ENCODE measurements at places on chromosomes 7 and 10. TPM values are rescaled to one million over a fixed set of nuclear protein-coding genes. Genes with fewer than 3 reads are reported as not detected.

IKZF1 gene
- polyA plus RNA-seq = 0.24 TPM

CPEB3 gene
- polyA plus RNA-seq = 20.0 TPM

LRRC4 gene
- polyA plus RNA-seq = 15.8 TPM

SLC16A12 gene
- not detected for polyA plus RNA-seq

NUDT13 gene
- 1.8 TPM for polyA plus RNA-seq

ARHGAP22 gene
- 0.15 TPM for polyA plus RNA-seq

ABCC2 gene
- 2.0 TPM for polyA plus RNA-seq

SUN3 gene
- not detected for polyA plus RNA-seq

CALML3 gene
- not detected for polyA plus RNA-seq

C7orf33 gene
- not detected for polyA plus RNA-seq

VWDE gene
- 0.48 TPM for polyA plus RNA-seq

PON1 gene
- polyA plus RNA-seq = not detected

ARPC1A gene
- polyA plus RNA-seq = 137 TPM

TMEM213 gene
- polyA plus RNA-seq = not detected

RGR gene
- polyA plus RNA-seq = not detected

UNC5B gene
- 2.0 TPM for polyA plus RNA-seq

PRR15 gene
- not detected for polyA plus RNA-seq

BICC1 gene
- polyA plus RNA-seq = 7.6 TPM

UCN3 gene
- polyA plus RNA-seq = not detected

GPR85 gene
- 89.4 TPM for polyA plus RNA-seq

FKBP6 gene
- polyA plus RNA-seq = not detected

FGF8 gene
- polyA plus RNA-seq = 6.0 TPM

SMKR1 gene
- 3.4 TPM for polyA plus RNA-seq

OR6B1 gene
- not detected for polyA plus RNA-seq

CNNM1 gene
- polyA plus RNA-seq = 1.3 TPM

ACTL6B gene
- polyA plus RNA-seq = 389 TPM

ADARB2 gene
- polyA plus RNA-seq = 7.2 TPM

DYNC1I1 gene
- 29.6 TPM for polyA plus RNA-seq

CYP2W1 gene
- not detected for polyA plus RNA-seq

OPN4 gene
- not detected for polyA plus RNA-seq

TMEM140 gene
- not detected for polyA plus RNA-seq

FAM241B gene
- 135 TPM for polyA plus RNA-seq

GDF2 gene
- not detected for polyA plus RNA-seq

FBXL15 gene
- polyA plus RNA-seq = 27.5 TPM

TOMM7 gene
- 241 TPM for polyA plus RNA-seq

TECPR1 gene
- polyA plus RNA-seq = 50.8 TPM

CARD11 gene
- not detected for polyA plus RNA-seq
